Ascending aorta (tissue), 2 donors: ENCODE measurements at places on chromosomes 2 and 18. TPM values are rescaled to one million over a fixed set of nuclear protein-coding genes. Genes with fewer than 3 reads are reported as not detected.

DNA sequence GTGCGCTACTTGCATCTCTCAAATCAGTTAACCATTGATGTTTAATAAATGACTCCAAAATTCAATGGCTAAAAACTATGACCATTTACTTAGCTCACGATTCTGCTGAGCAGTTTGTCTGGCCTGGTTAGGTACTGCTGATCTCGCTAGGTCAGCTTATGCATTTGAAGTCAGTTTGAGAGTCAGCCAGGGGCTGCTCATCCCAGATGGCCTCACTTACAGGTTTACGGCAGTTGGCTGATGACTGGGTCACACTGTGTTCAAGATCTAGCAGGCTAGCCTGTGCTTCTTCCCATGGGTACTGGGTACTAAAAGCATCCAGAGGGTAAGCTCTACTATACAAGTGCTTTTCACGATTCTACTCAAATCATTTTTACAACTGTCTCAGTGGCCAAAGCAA lies 122.1 kb downstream of the DLGAP1 start:
- no peak for DNase-seq

GRCh38 chr2:134014196-134014960 lies 239.5 kb upstream of the MGAT5 start:
- DNase-seq: no peak

GRCh38 chr2:137051778-137052398 lies 286.5 kb downstream of the THSD7B start:
- DNase-seq: no peak

- no peak for DNase-seq
These were observed 3.7 kb upstream of the LIMS2 start for GRCh38 chr2:127678991-127679390.

The SMYD1 gene
- not detected for total RNA-seq
